A549 treated with AZD2906 at 1 μM for 4 hours (cell line): ENCODE measurements at places on chromosomes 2 and 18. TPM values are rescaled to one million over a fixed set of nuclear protein-coding genes. Genes with fewer than 3 reads are reported as not detected.

ZCCHC2 gene
- total RNA-seq, result 8.3 to 9.7 TPM (median 9.2 TPM) in 5 replicates

INSIG2 gene
- total RNA-seq, result 9.6 to 12.1 TPM (median 11.9 TPM) in 5 replicates

COX5B gene
- total RNA-seq, result 250 to 325 TPM (median 311 TPM) in 5 replicates

ZEB2 gene
- 6.2 to 11.3 TPM (median 8.6 TPM) in 5 replicates for total RNA-seq
